Stimulated activated CD4-positive, alpha-beta T cell treated with anti-CD3 and anti-CD28 coated beads, Interleukin-4, amount 100 ng/mL, for 24 hours (primary cell): ENCODE measurements at places on chromosomes 12 and 14.

DNA sequence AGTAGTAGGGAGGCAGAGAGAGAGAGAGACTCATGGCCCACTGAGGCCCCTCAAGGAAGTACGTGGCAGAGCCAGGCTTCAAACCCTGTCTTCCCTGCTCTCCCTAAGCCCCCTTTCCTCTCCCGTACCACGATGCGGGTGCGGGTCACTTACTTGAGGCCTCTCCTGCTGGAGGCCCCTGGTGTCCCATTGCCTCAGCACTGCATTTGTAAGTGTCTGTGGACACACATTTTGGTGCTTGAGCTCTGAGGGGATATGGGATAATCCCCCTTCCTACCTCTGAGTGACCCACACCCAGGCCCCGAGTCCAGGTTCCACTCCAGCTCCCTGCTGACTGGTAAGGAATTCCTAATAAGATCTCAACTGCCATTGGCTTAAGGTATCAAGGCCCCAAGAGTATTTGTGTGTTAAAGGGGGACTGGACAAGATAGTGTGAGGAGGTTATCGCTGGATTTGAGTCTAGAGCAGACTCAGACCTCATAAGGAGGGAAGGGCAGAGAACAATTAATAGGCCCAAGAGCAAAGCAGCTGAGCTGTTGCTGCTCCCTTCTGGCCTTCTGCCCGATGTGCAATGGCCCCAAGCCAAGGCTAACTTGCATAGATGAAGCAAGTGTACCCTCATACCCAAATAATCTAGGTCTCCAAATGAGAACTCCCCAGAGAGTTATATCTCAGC is 71.9 kb downstream of the CRACR2A start:
- no peak for DNase-seq

DNA sequence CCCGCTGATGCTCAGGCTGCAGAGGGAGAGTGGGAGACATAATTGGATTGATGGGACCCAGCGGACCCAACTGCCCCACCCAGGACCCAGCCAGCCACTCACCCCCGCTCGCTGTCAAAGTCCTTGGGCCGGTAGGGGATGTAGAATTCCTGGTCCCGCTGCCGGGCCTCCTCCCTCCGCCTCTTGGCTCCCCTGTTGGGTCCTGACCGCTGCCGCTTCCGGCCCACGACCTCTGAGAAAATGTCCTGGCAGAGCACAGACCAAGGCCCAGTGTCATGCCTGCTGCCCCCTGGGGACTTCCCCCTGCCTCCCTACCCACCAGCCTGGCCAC is 13.5 kb downstream of the CFAP73 start:
- DNase-seq = no peak

DNA sequence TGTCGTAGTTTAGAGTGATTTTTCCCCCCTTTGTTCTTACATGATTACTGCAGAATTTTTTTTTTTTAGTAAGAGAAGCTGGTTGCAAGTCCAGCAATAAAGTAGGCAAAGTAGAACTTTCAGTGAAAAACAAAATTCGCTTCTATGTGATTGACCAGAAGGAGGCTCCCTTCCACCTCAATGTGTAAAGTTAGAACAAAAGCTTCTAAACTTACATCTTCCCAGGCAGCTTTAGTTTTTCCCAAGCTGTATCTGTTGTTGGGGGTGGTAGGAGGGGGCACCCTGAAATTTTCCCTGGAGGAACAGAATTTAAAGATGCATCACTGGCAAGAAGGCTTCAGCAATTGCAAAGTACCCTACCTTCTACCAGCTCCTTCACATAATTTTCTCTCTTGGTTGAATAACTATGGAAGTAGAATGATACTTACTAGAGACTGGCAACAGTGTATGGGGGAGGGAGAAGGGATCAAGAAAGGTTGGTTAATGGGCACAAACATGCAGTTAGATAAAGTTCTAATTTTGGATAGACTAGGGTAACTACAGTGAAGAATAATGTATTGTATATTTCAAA is 87.3 kb upstream of the E2F7 start:
- DNase-seq = no peak

DNA sequence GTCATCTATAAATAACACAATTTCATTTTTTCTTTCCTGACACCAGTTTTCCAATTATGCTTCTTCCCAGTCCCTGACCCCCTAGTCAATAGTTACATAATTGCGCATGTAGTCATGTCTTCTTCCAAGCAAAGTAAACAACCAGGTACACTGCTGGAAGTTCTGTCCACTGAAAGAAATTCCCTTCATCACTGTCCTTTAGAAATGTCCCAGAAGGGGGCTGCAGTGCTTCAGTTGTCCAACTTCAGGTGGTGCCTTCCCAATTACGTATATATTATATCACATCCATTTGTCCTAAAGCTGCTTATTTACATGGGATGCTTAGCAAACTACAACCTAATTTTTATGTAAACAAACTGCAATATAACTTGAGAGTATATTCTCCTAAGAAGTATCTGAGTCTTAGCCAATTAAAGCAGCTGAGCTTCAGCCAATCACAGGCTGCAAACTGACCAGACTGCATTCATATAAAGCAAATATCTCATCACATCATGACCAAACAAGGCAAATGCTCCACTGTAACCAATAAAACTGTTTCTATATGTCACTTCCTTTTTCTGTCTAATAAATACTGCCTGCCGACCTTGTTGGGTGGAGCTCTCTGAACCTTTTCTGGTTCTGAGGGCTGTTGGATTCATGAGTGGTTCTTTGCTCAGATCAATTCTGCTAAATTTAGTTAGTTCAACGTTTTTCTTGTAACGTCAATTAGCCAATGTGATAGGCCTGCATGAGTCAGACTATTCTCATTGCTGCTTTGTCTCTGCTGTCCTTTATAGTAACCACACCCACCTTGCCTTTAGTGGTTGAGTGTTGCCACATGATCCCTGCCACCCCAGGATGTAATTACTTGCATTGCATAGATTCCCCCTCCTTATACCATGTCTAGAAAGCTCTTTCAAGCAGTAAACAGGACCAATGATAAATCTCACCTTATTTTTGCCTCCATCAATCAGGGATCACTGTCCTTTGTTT is 239.3 kb downstream of the ALG10B start:
- no peak for DNase-seq

DNA sequence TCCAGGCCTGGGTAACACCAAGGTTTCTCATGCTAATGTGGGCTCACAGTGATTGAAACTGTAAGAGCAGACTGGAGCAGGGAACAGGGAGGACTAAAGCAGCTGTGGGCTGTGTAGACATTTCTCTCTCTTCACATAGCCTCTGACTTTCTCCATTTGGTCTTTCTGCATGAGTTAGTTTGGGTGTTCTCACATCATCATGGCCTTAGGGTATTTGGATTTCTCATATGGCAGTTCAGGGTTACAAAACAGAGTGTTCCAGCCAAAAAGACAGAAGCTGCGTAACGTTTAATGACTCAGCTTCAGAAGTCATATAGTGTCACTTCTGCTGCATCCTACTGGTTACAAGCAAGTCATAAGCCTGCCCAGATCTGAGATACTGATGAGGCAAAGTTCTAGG is 52.0 kb upstream of the OSBPL8 start:
- DNase-seq = no peak

DNA sequence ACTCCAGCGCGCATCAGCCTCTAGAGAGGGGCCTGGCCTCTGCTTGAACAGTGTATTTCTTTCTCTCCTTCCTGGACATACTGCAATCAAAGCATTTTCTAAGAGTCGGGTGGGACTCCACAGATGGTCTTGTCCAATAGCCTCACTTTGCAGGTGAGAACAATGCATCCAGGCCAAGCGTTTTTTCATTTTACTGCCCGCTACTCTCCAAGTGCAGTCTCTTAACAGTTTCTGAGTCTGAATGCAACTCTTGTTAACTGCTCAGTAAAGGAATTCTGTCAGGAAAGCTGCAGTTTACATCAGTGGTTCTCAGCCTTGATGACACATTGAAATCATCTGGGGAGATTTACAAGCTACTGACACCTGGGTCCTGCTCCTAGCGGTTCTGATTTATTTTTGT is 57.0 kb downstream of the IRF2BPL start:
- DNase-seq = no peak

DNA sequence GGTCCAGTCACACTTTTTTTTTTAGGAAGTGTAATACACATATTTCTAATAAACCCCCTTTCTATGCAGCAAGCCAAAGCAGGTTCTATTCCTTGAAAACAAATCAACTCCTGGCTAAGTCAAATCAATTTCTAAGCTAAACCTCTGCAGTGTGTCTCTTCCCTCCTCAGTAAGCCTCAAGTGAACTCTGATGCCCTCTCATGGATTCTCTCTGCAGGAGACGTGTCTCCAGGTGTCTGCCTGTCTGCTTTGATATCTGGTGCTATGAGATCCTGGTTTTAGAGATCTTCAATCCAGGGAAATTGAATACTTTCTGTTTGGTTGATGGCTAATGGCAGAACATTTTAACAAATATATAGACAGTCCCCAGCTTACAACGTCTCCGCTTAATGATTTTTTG is 791.7 kb downstream of the AACS start:
- DNase-seq = no peak

- DNase-seq = no peak
These were observed 44.4 kb upstream of the CPM start for GRCh38 chr12:68977335-68977734.

DNA sequence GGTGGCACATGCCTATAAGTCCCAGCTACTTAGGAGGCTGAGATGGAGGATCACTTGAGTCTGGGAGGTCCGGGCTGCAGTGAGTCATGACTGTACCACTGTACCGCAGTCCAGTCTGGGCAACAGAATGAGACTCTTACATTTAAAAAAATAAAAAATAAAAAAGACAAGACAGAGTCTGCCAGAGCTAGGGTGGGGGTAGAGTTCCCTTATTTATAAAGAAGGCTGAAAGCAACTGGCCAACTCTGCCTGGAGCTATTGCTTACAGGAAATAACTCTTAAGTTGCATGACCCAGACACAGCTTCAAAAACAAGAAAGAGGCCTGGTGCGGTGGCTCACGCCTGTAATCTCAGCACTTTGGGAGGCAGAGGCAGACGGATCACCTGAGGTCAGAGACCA is 31.5 kb downstream of the NUMB start:
- no peak for DNase-seq

DNA sequence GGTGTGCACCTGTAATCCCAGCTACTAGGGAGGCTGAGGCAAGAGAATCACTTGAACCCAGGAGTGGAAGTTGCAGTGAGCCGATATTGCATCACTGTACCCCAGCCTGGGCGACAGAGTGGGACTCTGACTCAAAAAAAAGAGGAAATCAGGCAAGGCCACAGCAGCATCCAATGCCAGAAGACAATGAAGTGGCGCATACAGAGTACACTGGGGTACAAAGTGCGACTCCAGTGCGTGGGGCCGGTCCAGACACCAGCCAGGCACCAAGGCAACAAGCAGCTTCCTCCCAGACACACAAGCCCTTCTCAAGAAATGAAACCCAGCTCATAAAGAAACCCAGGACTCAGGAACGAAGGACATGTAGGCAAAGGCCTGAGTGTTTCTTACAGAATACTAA is 28.2 kb downstream of the TTC7B start:
- DNase-seq = no peak

DNA sequence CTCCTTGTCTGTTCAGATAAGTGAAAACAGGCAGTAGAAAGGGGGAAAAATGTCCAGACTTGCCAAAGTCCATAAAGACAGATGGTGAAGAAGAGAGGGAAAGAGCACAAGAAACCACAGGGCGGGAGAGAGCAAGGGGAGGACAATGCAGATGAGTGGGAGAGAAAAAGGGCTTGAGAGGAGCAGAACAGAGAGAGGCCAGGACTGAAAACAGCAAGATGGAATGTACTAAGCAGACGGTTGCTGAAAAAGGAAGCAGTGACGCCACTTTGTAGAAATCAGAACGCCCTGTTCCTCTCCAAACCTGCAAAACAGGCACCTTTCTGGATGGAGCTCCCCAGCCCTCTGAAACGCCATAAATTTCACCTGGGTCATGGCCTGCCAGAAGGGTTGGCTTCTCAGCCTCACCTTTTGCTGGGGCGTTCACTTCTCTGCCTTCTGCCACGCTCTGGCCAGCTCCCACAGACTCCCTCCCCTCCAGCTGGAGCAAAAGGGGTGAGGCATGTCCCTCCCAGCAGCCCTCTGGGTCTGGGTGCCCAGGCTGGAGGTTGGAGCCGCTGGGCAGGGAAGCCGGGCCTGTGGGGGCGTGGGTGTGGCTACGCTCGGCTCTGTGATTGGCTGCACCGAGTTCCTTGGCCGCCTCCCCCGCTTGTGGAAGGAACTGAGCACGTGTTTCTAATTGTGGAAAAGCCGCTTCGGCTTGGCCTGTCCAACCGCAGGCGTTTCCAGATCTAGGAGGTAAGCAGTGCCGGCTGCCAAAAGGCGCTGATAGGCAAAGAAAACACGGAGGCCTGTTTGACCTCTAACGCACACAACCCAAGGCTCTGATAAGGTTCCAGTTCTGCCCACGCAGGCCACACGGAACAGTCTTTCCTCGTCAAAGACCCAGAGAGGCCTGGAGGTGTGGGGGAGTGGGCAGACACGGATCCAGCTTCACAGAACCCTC is 29.3 kb downstream of the SLC7A8 start:
- DNase-seq = no peak

- DNase-seq = no peak
These were observed 6.9 kb upstream of the CKAP4 start for GRCh38 chr12:106254724-106255123.

GRCh38 chr14:95221531-95221930 is 64.2 kb upstream of the DICER1 start:
- DNase-seq = no peak

GRCh38 chr12:24014915-24015832 is 65.7 kb upstream of the SOX5 start:
- no peak for DNase-seq

GRCh38 chr14:92663049-92663448 is 85.4 kb downstream of the LGMN start:
- DNase-seq = no peak

DNA sequence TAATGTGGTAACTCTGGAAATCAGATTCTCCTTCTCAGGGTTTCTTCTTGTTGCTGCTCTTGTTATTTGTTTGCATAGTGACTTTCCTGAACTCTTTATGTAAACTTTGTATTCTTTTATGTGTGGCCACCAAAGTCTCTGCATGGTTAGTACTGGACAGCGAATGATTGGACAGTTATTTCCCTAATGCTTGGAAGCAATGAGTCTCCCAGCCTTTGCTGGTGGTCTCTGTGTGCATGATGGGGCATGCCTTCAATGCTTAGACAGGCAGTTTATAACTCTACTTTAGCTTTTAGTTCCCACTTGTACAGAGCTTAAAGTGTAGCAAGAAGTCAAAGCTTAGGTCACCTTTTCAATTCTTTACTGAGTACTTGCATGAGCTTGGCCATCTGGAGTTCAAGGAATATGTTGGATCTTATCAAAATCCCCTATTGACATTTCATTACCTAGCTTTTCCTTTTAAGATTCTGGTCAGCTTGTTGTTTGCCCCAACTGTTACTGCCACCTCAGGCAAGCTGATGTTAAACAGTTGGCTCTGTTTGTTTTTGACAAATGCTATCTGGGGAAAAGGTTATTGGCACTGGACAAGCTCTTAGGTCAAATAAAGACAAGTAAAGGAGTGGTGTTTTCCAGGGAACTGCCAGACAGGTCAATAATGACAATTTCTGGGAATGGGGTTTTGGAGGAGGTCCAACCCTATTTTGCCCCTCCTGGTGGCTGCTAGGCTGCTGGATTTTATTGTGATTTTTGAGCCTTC is 12.3 kb downstream of the CCDC91 start:
- DNase-seq = no peak

GRCh38 chr14:73238424-73238852 is 1.1 kb downstream of the PAPLN start:
- DNase-seq = no peak
